KBM-7 (cell line): ENCODE measurements at places on chromosomes 16 and 17.

DNA sequence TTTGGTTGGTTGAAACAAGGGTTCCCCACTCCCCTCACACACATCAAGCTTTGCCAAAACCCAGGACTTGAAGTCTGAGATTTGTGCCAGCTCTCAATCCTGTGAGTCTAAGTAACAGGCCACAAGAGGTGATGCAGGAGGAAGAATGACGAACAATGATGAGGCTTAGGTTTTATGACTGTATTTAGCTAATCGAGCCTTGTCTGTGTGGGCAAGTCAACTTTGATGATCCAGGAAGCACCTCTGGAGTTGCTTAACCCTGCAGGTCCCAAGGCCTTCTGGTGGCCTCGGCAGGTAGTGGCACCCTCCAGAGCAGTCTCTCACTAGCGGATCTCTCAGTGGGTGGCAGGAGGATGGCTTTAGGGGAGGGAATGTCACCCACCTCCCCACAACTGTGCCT, 28.7 kb downstream of the CDK5RAP3 start:
- no peak for DNase-seq

DNA sequence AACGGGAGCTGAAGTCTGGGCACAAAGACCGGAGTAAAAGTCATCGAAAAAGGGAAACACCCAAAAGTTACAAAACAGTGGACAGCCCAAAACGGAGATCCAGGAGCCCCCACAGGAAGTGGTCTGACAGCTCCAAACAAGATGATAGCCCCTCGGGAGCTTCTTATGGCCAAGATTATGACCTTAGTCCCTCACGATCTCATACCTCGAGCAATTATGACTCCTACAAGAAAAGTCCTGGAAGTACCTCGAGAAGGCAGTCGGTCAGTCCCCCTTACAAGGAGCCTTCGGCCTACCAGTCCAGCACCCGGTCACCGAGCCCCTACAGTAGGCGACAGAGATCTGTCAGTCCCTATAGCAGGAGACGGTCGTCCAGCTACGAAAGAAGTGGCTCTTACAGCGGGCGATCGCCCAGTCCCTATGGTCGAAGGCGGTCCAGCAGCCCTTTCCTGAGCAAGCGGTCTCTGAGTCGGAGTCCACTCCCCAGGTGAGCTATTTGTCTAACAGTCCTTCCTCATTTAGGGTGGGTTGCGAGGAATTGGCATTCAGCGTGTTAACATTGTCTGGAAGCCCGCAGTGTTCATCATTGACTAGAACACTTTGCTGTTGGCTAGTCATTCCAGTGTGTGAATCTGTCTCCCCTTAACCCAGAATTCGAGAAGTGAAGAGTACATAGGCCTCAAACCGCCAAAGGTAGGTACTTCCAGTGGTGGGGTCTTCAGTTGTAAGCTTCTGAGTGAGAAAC, 1.5 kb downstream of the CDK12 start:
- DNase-seq: peak; percentile 37

DNA sequence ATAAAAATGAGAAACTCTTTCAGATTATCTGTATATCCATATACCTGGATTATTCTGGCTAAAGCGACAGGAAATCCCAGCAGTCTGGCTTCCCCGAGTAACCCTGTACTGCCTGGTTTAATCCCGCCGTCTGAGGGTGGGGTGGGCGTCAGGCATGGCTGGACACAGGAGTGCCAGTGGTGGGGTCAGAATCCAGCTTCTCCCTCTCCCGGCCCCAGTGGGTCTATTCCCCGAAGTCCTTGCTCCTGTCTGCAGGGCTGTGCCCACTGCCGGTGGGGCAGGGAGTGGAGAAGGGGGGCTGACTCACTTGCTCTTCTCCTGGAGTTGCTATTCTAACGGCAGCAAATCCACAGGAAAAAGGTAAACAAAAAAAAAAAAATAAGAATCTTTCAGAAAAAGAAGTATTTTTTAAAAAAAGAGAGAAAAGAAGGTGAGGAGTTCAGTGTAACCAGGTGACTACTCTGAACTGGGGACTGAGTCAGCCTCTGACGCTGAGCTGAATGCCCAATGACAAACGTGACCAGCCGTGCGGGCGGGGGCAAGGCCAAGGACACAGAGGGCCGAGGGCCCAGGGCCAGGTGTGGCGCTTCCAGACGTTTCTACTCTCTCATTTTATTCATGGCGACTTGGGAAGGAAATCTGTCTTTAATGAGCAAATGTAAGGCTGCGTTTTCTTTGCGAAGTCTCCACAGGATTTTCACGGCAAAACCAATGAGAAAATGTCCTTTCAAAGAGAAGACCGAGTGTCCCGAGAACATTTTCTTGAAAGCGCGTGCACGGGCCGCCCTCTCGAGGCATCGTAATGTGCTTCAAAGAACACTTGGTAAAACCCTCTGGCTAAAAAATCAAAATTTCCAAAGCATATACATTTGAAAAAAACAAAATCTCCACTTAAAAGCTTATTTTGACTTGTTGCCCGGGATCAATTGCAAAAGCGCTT, 20.2 kb downstream of the FOXF1 start:
- DNase-seq: no peak

DNA sequence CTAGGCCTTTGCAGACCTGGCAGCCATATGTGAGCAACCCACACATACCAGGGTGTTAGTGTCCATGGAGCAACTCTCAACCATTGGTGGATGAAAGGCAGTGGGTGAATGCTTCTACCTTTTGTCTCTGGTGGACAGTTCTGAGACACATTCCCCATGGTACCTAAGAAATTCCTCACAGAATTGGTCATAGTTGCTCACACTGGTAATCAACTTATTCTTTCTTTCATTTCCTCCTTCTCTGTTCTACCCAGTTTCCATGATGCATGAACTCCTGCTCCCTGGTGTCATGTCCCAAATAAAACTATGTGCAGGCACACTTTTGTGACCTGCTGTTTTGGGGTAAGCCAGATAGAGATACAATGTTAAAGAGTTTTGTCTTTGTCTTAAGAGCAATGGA, 33.2 kb upstream of the MPHOSPH6 start:
- no peak for DNase-seq

GRCh38 chr17:83186751-83187421, 107.5 kb downstream of the METRNL start:
- no peak for DNase-seq

GRCh38 chr17:58591455-58591854, 77.0 kb upstream of the MTMR4 start:
- no peak for DNase-seq

- DNase-seq: no peak
Observed at GRCh38 chr17:28124962-28125361, 82.5 kb downstream of the NLK start.

- DNase-seq: no peak
Observed at GRCh38 chr16:4093495-4094126, 22.6 kb downstream of the ADCY9 start.

DNA sequence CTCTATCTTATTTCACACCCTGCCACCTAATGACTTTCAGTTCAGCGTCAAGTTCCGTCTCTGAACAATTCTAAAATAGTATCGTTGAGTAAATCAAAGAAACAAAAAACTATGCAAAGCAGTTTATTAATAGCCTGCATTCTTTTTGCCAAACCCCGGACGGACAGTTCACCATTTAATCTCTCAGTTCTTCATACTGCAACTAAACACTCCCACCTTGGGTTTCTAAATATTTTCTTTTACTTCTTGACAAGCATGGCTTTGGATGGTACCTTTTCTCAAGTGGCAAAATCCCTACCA, 1.2 kb downstream of the MYH11 start:
- no peak for DNase-seq

GRCh38 chr16:86960266-86960665, 356.9 kb downstream of the C16orf95 start:
- DNase-seq: no peak

DNA sequence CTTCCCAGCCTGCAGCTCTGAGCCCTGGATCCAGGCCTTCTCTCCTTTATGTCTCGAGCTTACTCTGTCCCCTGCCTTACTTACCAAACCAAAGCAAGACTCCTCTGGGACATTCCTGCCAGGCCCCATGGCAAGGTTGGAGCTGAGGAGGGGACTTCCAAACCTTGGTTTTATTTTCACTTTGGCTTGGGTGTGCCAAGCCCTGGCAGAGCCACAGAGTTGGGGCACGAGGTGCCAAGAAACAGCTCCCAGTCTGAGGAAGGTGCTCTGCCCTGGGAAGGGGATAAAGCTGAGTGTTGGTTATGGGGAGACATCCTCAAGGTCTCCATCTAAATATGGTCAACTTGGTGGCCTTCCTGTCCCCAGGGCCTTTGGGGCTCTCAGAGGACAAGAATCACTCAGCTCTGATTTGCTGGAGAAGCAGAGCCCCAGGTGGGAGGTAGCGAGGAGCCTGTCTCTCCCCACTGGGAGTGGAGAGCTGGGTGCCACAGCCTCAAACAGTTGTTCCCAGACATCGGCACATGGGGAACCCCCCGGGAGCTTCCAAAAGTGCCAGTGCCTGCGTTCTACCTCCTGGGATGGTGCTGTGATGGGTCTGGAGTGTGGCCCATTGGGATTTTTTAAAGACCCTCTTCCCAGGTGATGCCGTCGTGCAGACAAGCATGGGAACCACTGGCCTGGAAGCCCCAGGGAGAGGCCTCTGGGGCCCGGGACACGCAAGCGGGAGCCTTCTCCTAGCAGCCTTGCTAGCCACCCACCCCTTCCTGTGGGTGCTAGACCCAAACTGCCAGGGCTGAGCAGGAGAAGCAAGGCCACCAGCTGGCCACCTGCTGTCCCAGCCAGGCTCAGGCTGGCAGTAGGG, 10.3 kb downstream of the NLRC5 start:
- DNase-seq: no peak

DNA sequence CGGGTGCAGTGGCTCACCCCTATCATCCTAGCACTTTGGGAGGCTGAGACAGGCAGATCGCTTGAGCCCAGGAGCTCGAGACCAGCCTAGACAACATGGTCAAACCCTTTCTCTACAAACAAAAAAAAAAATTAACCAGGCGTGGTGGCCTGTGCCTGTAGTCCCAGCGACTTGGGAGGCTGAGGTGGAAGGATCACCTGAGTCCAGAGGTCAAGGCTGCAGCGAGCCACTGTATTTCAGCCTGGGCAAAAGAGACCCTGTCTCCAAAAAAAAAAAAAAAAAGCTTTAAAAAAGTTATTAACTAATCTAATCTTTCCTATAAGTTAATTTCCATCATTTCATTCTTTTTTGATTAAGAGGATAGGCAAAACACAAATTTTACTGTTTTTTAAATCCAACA, 2.5 kb downstream of the NCOR1 start:
- no peak for DNase-seq

- DNase-seq: no peak
Observed at GRCh38 chr16:23391381-23392222, 61.4 kb downstream of the COG7 start.

GRCh38 chr17:74250324-74250995, 23.6 kb upstream of the DNAI2 start:
- DNase-seq: no peak

- no peak for DNase-seq
Observed at GRCh38 chr17:70478902-70479301, 309.6 kb downstream of the KCNJ2 start.

DNA sequence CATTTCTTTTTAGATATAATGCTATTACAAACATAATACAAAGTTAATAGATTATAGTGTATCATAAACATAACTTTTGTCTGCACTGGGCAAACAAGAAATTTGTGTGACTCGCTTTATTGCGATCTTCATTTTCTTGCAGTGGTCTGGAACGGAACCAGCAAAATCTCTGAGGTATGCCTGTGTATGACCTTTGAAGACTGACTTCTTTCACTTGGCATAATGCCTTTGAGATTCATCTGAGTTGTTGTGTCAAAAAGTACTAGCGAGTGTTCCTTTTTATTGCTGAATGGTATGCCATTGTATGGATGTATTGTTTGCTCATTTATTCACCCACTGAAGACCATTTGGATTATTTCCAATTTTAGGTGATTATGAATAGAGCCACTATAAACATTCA, 69.2 kb downstream of the TANC2 start:
- no peak for DNase-seq

- peak; percentile 100 for DNase-seq
Observed at GRCh38 chr16:30065102-30065942, at the start of gene ALDOA. TSS of gene ALDOA (plus strand) at chr16:30065760. CDS start at chr16:30066898, 1,138 bp downstream.

DNA sequence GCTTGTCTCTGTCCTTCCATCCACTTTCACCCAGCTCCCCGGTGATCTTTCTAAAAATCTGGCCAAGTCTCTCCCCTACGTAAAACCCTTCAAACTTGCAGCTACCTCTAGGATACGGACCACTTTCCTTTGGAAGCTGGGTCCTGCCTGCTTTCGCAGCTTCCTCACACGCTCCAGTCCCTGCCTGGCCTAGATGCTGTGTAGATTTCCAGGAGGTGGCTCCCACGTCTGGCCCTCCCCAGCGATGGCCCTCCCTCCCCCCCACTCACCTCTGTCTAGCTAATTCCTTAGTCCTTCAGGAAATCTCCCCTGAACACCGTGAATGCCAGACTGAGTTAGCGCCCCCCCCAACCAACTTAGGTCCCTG, 579 bp upstream of the LRRC59 start:
- no peak for DNase-seq

DNA sequence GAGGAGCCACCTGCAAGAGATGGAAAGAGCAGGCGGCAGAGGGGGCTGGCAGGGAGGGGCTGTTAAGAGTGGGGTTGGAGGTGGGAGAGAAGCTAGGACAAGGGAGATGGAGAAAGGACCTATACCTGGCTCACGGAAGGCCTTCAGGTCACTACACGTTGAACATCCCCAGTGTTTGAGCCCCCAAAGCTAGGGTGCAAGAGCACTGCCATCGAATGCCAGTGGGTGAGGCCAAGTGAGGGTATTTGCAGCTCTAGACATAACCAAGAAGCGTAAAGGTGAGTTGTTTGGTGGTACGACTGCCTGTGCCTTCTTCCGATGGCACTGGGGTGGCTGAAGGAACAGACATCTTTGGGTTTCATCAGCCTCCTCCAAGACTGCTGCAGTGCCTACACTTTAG, 17.0 kb upstream of the HERPUD1 start:
- DNase-seq: no peak

- peak; percentile 35 for DNase-seq
Observed at GRCh38 chr17:50884439-50885311, 18.5 kb upstream of the TOB1 start.

DNA sequence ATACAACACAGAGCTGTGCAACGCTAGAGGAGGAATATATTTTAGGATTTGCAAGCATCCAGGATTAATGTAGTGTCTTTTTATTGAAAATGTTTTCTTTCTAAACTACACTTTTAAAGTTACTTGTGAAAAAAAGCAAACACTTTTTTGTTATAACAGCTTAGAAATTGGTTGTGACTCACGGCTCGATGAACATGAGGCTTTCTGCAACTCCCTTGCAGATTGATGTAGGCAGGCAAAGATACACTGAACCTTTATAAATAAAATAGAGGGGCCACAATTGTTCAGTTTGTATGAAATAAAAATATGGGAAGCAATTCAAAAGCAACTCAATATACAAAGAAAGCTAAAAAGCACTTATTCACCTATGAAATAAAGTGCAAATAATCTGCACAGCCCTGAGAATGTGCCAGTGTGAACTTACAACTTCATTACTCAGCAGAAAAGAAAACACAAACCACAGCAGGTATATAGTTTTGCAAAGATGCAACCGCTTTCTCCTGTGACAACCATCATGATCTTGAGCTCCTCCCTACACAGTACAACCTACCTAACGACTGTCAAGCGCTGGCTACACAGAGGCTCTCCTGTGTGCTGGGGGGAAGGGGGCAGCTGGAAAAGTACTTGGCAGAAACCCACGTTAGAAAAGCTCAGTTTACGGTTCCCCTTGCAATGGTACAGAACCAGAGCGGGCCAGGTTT, 948 bp downstream of the LUC7L start:
- DNase-seq: no peak
